ENCODE measurements at places on chromosomes 7 and 10.

- no peak for DNase-seq
Measured at GRCh38 chr7:55574051-55574717, 1.9 kb upstream of the VOPP1 start.

DNA sequence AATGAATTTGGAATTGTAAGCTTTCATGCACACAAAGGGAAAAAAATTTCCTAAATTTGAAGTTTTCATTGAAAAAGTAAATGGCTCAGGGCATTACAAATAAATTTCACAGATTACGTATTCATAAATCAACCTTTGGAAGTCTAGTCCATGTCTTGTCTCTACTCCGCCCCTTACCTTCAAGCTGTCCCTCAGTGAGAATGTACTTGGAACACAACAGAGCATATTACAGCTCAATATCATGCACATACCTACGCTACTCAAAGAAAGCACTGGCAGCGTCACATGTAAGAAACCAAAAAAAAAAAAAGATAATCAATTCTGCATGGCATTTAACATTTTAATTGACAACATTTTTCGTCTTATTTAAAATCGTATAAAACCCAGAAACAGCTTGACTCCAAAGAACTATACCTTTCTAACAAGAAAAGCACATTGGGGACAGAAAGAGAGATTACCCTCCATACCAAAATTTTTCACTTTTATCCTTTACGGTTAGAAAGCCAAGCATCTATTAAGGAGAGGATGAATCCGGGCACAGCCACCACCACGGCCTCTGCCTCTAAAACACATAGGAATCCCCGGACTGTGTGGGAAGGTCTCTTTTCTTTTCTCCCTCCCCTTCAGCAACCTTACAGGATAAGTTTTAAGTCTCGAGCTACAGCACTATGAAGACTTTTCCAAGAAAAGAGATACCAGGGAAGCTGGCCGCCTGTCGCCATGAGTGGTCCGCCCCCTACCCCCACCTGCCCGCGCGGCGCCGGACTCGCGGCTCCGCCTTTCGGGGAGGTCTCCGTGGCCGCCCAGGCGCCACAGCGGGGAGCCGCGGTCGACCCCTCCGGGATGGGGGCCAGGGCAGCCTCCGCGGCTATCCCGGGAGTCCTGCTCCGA is 1.1 kb downstream of the JMJD1C start:
- no peak for DNase-seq

GRCh38 chr7:117230276-117231046 is 92.4 kb downstream of the WNT2 start:
- no peak for DNase-seq

DNA sequence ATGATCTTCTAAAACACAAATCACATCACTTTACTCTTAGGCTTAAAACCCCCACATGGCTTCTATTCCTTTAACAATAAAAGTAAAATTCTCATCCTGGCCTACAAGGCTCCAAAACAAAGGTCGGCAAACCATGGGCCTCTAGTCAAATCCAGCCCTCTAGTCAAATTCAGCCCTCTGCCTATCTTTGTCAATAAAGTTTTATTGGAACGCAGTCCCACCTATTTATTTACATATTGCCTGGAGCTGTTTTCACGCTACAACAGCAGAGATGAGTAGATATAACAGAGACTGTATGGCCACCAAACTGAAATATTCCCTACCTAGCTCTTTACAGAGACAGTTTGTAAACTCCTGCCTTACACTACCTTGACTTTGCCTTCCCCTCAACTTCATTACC is 178.8 kb downstream of the PTPN20 start:
- DNase-seq: no peak

- no peak for DNase-seq
Measured at GRCh38 chr7:151918510-151918843, 37.8 kb upstream of the GALNTL5 start.

- no peak for DNase-seq
Measured at GRCh38 chr10:5041471-5042023, 37.9 kb upstream of the AKR1C2 start.

DNA sequence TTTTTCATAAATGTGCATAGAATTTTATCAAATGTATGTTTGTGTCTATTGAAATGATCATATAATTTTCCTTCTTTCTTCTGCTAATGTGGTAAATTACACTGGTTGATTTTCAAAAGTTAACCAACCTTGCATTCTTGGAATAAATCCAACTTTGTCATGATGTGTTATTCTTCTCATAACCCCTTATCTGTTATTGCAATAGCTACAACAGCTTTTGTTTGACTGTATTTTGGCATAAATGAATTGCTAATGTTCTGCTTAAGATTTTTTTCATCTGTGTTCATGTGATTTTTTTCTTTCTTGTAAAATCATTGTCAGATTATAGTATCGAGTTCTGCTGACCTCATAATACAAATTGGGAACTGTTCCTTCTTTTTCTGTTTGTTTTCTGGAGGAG is 17.6 kb downstream of the CDH23 start:
- DNase-seq: no peak

DNA sequence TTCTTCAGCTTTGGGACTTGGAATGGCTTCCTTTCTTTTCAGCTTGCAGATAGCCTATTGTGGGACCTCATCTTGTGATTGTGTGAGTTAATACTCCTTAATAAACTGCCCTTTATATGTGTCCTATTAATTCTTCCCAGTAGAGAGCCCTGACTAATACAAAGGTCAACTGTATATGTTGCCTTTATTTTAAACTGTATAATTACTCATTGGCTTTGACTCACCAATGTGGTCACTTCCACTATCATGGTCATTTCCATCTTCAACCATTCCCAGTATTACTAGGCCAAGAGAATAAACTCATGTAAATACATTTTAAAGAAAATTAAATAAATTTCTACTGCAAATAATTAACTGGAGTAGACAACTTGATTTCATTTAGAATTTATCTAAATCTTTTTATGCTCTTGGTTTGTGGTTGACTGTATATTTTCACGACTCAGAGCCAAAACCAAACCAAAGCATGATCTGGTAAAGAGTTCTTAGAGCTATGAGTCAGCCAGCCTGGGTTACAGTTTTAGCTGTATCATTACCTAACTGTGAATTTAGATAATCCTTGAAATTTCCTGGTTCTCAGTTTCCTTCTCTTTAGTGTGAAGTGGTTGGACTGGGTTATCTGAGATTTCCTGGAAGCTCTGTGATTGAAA is 188.4 kb downstream of the PPP1R3A start:
- no peak for DNase-seq

- DNase-seq: no peak
Measured at GRCh38 chr7:93307131-93307660, 75.0 kb downstream of the VPS50 start.

- no peak for DNase-seq
Measured at GRCh38 chr7:84469034-84469433, 274.4 kb upstream of the SEMA3A start.

DNA sequence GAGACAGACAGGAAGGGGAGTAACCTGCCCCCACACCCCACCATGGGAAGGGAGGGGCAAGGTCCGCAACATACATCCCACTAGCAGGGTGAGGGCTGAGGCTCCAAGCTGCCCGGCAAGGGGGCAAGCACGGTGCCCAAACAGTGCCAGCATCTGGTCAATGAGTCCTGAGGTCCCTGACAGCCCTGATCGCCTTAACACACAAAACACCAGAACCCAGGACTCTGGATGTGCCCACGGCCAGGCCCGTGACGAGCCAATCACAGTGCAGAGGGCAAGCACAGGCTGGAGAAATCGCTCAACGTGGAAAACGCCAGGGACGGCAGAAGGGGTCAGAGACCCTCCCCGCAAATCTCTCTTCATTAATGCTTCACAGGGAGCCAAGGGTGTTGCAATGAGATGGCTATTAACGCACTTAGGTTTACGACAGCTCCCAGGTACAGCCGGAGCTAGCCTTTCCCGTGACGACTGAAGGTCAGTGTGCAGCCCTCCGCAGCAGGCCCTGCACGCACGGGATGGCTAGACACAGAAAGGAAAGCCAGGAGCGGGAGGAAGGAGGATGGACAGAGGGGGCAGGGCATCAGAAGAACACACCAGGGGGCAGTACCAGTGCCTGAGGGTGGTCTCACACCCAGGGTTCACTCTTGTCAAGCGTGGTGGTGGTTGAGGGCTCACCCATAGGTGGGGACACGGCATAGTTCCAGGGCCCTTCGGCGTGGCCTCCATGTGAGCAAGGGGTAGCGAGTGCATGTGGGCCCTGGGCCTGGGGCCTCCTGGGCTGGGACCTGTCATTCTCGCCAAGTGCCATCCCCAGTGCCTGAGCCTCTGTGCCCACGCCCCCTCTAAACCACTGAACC is 220.5 kb downstream of the MAD1L1 start:
- DNase-seq: no peak

- DNase-seq: no peak
Measured at GRCh38 chr10:93138113-93138870, 64.6 kb downstream of the CYP26A1 start.

- no peak for DNase-seq
Measured at GRCh38 chr10:96366508-96366907, 7.7 kb upstream of the OPALIN start.

- no peak for DNase-seq
Measured at GRCh38 chr7:33243319-33243881, 114.0 kb downstream of the BBS9 start.

DNA sequence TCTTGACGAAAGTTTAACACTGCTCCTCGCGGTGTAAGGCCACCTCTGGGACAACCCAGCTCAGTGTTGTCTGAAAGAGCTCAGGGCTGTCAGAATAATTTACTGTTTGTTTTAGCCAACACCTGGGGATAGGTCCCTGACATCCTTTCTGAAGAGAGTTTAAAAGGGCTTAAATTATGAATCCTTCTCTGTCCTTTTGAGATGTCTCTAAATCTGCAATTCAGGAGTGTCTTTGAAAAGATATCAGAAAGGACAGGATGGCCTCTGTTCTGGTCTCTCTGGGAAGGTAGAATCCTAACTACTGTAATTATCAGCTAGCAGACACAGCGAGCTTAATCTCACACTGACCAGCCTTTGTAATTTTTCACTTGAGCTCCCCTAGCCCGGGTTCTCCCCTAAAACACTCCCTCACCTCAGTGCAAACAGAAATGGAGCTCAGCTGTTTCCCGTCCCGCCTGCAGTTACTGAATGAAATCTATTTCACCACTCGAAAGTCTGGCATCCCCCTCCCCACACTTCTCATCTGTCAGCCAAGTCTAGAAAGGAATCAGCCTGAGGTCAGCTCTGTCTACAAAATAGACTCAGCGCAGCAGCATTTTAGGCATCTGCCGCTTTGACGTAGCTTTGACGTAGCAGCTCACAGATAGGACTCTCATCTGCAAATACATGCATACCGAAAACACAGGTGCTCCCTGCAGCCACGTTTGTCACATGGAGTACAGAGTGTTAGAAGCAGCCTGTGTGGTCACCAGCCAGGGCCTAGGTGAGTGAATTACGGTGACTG is 4.8 kb downstream of the DYNC2I1 start:
- no peak for DNase-seq

DNA sequence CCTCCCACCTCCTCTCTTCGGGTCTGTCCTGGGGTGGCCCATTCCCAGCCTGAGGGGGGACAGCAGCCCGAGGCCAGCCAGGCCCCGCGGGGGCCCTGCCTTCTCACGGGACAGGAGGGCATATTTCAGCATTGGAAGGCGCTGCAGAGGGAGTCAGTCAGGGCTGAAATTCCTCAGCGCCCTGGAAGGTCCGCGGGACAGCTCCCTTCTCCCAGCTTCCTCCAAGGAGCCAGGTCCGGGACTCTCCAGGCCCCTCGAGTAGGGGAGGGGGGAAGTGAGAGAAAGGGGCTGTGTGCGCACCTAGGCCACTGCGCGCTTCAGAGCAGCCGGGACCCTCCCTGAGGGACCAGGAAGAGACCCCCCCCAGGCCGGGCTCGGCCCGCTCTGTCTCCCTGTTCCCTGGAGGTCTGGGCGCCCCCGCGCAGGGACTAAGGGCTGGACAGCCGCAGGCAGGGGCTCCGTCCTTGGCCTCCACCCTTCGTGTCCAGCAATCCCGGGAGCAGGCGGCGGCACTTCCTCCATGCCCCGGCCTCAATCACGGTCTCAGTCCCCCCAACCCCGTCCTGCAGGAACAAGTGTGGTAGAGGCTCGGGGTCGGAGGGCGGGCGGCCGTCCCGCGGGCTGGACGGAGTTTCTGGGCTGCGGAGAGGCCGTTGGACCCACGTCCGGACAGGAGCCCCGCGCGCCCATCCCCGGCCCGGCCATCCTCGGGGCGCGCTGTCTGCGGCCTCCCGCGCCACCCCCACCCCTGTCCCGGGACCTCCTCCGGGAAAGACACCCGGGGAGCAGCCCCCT is 6.0 kb upstream of the ELFN1 start:
- DNase-seq: no peak

- DNase-seq: no peak
Measured at GRCh38 chr10:125095228-125095627, 65.1 kb downstream of the CTBP2 start.

DNA sequence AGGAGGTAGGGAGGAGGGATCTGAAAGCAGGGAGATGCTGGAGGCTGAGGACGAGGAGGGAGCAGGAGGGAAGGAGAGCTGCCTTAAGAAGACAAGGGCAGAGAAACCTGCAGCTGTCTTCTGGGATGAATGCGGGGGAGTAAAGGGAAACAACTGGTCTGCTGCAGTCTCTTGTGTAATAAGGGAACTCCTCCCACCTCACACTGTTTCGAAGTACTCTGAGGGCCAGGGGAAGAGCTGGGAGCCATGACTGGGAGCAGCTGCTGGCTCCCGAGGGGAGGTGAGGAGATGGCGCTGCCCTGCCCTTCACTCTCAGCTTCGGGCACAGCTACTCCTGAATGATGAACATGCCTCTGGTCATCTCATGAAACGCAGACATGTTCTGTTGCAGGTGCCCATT is 65.1 kb downstream of the CLEC2L start:
- no peak for DNase-seq

DNA sequence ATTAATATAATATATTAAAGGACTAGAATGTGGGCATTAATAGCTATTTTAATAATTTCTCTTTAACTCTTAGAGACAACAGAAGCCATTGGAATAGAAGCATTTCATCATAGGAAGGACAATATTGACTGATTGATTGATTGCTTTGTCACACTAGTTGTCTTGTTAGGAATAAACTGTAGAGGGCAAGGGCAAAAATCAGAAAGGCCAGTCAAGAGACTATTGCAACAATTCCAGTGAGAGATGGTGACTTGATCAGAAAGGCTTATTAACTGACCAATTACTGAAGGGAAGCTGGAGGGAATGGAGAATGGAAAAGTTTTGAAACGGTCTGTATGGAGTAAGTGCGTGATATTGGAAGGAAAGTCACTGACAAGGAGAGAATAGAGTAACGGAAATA is 87.3 kb downstream of the RUNDC3B start:
- no peak for DNase-seq

DNA sequence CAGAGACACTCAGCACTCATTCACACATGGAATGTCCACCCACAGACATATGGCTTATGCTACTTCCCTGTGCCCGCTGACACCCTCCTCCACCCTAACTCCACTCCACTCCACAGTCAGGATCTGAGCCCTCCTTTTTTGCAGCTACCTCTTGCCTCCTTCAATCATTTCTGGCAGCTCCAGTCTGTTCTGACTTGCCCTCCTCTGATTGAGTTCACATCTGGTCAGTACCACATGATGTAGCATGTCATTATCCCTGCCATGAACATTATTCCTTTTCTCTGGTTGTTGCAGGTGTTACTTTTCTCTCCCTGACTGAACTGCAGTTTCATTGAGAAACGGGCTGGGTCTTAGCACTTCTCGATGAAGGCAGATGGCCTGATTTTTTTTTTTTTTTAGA is 130.1 kb upstream of the EGR2 start:
- DNase-seq: no peak

GRCh38 chr10:49457686-49458085 is 61.8 kb upstream of the DRGX start:
- no peak for DNase-seq
